ENCODE measurements at places on chromosomes 13 and 19.

- no peak for DNase-seq
These were observed 7.5 kb upstream of the C2CD4C start for GRCh38 chr19:416416-416815.

DNA sequence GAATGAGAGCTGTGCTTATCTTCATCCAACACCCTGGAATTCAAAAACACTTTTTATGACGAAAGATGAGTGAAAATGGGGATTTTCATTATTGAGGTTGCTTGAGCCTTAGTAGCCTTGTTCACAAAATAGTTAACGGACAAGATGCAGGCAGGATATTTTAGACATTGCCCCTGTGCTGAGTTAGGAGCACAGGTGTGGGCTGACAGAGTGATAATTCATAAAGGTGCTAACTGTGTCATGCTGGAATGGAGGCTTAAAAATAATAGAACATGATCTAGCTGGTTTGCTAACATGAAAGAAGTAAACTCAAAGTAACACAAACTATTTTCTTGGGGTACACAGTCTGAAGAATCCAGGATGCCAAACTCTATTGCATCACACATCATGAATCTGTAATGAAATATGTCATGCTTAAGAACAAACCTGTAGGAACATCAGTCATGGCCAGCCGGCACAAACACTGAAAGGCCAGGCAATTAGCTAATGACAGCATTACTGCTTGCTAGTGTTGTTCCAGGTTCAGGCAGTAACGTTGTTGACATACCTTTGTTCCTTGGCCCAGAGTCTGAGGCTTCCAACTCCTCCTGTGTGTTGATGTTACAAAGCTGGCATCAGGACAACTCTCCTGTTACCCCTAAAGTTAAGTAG, 55.3 kb downstream of the FRY start:
- DNase-seq, result no peak

DNA sequence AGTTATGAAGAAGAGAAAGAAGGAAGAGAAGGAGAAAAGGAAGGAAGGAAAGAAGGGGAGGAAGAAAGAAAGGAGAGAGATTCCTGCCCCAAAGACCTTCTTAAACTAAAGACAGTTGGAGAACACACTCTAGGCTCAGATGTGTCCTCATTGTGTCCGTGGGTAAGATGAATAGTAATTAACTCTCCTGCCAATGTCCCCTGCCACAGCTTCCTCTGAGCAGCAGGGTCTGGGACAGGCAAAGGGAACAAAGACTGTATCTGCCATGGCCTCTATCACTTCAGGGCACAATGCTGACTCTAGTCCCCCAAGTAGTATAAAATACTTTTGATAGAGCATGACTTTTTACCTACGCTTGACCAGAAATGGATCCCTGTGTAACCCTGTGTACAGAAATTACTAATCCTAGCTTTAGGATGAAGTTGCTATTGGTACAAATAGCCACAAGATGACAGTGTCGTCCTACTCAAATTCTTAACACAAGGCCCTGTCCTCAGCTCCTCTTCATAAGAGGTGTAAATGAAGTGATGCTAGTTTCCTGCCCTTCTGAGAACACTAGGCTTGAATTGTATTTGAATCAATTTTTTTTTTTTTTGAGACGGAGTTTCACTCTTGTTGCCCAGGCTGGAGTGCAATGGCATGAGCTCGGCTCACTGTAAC, 186.2 kb upstream of the GPR12 start:
- DNase-seq, result peak; percentile 81

- DNase-seq, result no peak
These were observed 237.7 kb upstream of the IPO5 start for GRCh38 chr13:97715763-97716162.

DNA sequence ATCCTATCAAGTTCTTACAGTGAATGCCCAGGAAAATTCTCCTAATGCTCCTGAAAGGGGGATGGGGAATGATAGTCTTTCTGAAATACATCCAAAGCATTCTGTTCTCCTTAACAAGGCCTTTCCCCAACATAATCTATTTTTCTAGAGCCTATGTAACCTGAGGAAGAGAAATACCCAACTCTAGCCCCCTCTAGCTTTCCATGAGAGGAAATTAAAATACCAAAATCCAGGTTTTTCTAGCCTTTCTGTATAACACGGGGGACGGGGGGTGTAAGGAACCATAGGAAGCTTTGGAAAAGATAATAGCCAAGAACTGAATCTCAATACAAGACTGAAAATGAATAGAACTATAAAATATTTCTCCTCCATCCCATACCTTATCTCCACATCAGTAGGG, 815.9 kb downstream of the SLITRK6 start:
- DNase-seq, result no peak

DNA sequence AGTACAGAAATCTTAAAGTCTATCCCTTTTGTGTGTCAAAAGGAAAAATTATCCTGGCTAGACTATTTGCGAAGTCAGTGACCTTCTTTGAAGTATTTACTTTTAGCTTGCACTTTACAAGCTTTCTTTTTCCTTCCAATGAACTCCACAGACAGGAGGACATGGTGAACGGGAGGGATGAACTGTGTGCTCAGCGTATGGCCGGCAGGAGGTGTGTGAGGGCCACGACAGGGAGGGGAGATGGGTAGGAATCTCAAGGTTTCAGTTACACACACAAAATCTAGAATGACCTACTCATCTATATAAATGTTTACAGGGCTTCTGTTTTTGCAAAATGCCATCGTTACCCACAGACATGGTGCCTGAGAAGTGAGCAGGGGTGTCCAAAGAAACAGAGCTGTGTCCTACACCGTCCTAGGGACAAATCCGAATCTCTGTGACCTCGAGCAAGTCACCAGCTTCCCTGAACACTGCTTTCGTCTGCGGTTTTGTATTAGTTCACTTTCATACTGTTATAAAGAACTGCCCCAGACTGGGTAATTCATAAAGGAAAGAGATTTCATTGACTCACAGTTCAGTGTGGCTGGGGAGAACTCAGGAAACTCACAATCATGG, 537.2 kb downstream of the LIG4 start:
- no peak for DNase-seq

DNA sequence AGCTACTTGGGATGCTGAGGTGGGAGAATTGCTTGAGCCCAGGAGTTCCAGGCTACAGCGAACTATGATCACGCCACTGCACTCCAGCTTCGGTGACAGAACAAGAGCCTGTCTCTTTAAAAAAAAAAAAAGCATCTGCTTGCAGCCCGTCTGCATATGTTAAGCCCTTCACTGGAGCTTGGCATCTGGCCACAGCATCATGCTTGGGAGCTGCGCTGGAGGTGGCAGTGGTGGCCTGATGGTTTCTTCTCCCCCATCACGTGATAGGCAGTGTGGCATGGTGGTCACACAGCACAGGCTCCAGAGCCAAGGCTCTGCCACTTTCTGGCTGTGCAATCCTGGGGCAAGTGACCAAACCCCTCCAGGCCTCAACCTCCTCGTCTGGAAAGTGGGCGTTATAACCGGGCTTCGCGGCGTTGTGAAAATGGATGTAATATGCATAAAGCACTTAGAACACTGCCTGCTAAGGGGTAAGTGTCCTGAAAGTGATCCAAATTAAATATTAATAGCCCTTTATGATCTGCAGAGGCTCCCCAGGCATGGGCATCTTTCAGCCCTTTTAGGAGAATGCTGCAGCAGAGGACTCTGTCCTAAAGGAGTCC, 24.4 kb downstream of the MARK4 start:
- DNase-seq, result no peak

DNA sequence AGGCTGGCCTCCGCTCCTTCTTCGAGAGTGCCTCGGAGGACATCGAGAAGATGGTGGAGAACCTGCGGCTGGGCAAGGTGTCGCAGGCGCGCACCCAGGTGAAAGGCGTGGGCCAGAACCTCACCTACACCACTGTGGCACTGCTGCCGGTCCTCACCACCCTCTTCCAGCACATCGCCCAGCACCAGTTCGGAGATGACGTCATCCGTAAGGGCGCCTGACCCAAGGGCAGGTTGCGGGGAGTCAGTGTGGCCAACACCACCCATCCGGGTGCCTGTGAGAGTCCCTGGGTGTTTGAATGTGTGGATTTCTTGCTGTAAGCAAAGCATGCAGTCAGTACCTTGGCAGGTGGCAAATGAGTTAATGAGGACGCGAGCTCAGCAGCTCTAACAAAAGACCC, 78.8 kb downstream of the RYR1 start:
- DNase-seq, result no peak

DNA sequence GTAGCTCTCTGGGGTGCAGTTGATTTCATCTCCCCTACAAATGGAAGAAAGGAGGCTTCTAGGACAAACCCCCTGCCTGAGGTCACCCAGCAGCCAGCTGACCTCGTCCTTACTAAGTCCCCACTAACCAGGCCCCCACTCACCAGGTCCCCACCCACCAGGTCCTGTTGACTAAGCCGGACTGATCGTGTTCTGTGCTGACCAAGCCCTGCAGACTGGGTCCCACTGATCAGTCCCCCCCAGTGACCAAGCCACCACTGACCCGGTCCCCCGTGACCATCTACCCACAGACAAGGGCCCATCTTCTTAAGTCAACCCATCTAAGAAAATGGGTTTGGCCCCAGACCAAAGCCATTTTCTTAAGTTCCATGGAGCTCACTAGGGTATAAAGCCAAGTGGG, 36.8 kb upstream of the TPM4 start:
- DNase-seq, result no peak

GRCh38 chr13:44155422-44156293, 218.0 kb upstream of the SERP2 start:
- DNase-seq, result no peak

DNA sequence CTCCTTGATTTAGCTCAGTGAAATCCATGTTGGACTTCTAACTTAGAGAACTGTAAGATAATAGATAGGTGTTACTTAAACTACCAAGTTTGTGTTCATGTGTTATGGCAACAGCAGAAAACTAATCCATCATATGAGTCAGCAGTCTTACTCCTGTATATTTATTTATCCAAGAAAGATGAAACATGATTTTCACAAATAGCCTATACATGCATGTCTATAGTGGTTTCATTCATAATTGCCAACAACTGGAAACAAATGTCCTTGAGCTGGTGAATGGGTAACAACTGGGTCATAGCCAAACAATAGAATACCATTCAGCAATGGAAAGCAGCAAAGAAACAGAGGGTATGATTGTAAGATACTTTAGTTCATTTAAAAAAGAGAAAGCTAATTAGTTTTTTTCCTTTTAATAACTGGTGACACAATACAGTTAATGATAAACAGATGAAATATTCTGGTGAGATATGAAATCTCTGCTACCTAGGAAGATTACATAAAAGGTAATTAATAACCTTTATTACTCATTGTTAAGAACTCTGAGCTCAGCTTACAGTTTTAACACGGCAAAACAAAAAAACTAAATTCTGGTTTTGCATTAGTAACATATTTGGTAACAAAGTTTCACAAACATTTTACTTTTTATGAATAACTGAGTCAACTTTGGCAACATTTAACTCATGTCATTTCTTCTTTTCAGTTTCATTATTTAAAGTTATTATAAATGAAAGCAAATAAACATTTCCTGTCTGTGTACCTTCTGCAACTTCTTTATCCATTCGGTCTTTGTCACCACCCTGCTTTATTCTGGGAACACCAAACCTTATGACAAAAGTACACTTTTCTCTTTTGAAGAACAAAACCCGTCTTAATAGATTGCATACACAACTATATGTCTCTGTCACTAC, 181.3 kb downstream of the LIG4 start:
- no peak for DNase-seq

- DNase-seq, result no peak
These were observed 1.6 kb downstream of the TRIM28 start for GRCh38 chr19:58545286-58546018.

GRCh38 chr19:32168606-32169005, 176.8 kb upstream of the ZNF507 start:
- no peak for DNase-seq

- no peak for DNase-seq
These were observed 315.3 kb downstream of the EFNB2 start for GRCh38 chr13:106220211-106220610.

GRCh38 chr13:81670048-81670447, 1329.1 kb upstream of the SPRY2 start:
- DNase-seq, result no peak

DNA sequence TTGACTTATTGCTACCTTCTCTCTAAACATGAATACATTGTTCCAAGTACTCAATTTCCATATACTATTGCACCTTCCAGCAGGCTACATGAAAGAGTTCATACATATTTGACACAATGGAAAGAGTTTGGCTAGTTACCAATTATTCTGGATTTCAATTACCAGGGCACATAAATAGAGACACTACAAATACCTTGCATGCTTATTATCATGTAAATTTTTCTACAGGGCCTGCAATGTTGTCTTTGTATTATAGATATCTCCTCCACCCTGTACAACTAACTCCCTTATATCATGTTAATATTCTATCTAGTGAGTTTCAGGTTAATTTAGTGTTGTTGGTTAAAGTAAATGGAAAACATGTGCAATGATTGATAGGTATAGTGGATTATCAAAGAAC, 540.7 kb upstream of the SLITRK5 start:
- no peak for DNase-seq

DNA sequence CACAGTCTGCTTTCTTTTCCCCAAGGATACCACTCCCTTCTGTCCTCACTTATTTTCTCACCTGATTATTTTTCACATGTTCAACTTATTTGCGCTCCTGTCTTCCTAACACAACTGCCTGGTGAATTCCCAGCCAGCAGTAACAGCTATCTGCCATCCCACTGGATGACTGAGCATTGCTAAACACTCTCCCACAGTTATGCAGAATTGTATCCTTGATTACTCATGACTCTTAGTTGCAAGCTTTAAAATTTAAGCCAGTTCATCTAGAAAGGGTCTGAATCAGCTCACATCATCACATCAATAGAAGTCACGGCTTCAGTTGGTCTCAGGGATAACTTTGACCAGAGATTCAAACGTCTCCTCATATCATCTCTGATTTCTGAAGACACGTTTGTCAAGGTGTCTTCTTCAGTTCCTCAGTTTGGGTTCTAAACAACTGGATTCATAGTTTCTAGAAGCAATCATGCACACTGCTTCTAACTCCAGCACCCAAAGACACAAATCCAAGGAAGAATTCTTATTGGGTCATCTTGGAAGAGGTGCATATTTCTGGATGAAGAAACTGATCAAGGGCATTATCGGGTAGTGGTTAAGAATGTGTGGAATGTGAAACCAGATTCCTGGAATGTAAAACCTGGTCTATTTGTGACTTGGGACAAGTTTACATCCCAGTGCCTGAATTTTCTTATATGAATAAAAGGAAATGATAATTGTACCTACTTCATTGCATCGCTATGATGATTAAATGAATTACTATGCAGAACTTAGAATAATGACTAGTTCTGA, 13.9 kb upstream of the DACH1 start:
- DNase-seq, result no peak

DNA sequence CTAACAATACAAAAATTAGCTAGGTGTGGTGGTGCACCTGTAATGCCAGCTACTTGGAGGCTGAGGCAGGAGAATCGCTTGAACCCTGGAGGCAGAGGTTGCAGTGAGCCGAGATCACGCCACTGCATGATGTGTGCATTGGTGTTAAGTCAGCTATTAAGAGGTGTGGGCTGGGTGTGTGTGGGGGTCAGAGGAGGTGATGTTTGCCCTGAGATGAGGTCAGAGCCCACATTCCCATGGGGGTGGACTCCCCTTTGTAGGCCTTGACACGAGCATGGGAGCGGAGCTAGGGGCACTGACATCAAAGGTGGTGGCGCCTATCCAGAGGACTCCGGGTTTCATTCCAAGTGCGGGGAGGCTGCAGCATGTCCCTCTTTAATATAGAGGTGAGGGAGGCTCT, 34.6 kb upstream of the LDLR start:
- DNase-seq, result no peak
